ENCODE measurements at places on chromosomes 2 and 18.
A peak's percentile ranks its signal among the peaks of the same experiment; 100 is the strongest.

GRCh38 chr2:12068796-12069538 lies 322.5 kb downstream of the LPIN1 start:
- DNase-seq, result peak; percentile 34

DNA sequence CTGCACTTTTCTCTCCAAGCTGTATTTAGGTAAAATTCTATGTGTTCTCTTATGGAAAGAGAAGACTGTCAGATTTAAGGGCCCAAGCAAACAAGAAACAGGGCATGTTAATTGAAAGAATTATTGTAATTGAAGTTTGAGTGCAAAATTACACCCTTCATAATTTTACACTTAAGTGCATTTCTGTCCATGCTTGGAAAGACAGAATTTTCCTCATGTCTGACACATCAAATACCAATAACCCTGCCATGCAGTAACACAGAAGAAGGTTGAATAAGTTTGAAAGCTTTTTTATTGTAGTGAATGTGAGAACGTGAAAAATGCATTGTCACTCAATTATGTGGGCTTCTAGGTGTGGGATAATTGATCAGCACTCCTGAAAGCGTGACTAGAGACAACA lies 52.9 kb upstream of the PARD3B start:
- no peak for DNase-seq

DNA sequence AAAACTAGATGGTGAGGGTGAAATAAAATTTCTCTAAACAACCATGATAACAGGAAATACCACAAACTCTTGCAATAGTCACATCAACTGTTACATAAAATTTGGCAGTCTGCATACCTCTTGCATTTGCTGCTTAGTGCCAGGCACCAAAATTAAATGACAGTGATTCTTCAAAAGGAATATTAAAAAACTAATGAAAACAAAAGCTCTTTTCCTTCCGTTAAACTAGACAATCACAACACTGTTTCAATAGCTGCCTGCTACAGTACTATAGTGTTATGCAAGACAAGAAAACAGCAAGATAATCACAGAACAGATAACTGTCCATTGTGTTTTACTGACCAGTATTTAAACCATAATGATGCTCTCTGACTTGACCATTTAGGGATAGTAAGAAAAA lies 239.0 kb upstream of the SMAD7 start:
- DNase-seq, result peak; percentile 26

GRCh38 chr2:65746931-65747675 lies 314.7 kb upstream of the SPRED2 start:
- DNase-seq, result peak; percentile 18

GRCh38 chr2:73343992-73344391 lies 41.6 kb upstream of the ALMS1 start:
- DNase-seq, result no peak

GRCh38 chr2:53583583-53583982 lies 184.0 kb upstream of the CHAC2 start:
- DNase-seq, result no peak

GRCh38 chr2:8234757-8235374 lies 447.0 kb upstream of the ID2 start:
- no peak for DNase-seq

DNA sequence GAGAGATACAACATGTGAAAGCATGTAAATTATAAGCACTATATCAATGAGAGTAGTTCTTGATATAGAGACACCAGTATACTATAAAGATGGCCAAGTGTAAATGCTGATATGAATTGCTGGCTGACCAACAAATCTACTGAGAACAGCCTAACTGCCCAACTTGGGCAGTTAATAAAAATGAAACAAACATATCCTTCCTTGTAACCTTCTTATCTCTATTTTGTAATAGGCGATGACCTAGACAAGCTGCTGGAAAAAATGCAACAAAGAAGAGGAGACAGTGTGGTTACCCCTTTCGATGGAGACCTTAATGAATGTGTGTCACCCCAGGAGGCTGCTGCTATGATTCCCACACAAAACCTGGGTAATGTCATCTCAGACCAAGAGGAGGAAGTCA lies 148.7 kb downstream of the ESCO1 start:
- no peak for DNase-seq

DNA sequence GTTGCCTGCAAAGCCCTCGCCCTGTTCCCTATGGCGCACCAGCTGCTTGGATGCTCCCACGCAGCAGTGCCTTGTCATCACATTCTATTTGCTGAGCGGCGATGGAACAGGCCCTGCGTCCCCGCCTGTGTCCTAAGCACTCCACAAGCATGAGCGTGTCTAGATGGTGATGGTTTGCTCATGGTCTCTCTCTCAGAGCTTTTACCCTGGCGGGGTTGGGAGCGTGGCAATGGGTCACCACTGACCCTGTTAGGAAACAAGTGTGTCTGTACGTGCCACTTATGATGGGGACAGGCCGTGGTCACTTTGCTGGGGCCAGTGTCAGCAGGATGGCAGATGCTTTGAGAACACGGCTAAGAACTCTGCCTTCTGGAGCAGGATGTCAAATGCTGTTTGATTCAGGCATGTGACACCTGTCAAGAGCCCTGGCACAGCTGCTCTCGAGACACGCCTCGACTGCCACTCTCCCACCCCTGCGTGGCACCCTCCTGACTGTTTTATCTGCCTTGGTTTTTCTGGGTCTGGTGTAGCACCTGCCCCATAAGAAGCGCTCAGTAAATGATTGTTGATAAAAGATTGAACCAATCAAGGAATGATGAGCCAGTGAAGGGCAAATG lies 44.2 kb downstream of the RRM2 start:
- DNase-seq, result no peak

- no peak for DNase-seq
Observed at GRCh38 chr18:76208678-76209306, 286.2 kb downstream of the ZNF516 start.

GRCh38 chr2:90069290-90069894 lies 1377.9 kb downstream of the RPIA start:
- peak; percentile 17 for DNase-seq

GRCh38 chr2:26179446-26179913 lies 6.6 kb downstream of the GAREM2 start:
- DNase-seq, result no peak

- DNase-seq, result no peak
Observed at GRCh38 chr2:174492963-174493431, 6.2 kb upstream of the GPR155 start.

GRCh38 chr18:51346404-51346803 lies 148.9 kb upstream of the MEX3C start:
- no peak for DNase-seq

DNA sequence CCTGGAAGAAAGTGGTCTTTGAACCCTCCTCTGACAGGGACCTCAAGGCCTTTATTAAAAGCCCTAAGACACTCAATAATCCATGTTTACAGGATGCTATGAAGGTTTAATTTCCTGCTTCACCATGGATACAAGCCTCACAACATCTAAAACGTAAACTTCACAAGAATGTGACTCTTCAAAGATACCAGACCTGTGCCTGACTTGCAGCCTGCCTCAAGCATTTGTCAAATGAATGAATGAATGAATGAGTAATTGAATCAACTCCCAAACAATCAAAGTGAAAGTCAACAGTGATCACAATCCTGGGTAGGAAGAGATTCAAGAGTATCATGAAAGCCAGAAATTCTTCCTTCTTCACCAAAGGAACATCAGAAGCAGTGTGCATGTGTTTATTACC lies 30.4 kb downstream of the KLF7 start:
- DNase-seq, result peak; percentile 44

GRCh38 chr2:205775097-205775877 lies 93.0 kb downstream of the NRP2 start:
- peak; percentile 14 for DNase-seq

DNA sequence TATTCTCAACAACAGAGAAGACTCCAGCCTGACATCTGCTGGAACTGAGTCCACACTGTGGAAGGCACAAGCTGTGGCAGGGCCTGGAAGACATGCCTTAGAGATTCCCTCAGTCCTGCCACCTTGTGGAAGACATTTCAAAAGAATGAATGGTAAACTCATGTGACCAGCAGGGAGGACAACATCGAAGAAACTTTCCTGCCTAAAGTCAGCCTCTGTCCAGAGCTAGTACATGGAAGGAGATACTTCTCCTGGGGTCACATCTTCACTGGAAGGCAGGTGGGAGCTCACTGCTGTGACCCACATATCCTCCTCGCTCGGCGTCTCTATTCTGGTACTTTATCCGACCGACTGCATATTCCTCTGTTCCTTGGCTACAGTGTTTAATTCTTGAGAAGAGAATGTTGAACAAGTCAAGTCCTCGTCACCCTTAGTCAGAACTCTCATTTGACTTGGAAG lies 59.5 kb downstream of the PUM2 start:
- peak; percentile 89 for DNase-seq

DNA sequence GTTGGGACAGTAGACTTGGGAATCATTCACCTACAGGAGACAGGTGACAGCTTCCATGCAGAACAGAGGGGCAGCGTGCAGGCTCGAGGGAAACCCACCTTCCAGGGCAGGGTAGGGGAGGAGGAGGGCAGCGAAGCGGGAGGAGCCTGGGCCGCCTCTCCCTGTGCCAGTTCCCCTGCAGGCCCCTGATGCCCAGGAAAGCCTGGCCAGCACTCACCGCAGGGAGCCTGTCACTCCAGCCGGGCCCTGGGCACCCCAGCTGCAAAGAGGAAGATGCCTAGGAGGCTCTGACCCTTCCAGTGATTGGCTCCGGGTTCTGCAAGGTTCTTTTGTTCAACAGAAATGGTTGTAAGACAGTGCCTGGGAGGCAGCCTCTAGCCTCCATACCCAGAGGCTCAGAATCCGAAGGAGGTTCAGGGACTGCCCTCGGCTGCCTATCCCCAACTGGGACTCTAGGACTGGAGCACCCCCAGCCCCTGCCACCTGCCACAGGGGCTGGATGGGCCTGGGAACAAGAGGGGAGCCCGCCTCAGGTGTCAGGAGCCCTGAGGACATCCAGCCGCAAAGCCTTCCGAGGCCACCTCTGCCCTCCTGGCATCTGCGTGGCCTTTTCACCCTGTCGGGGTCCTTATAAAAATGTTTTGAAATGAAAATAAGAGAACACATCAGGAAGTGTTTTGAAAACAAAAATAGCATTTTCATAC lies 103.2 kb downstream of the PTGR3 start:
- no peak for DNase-seq

DNA sequence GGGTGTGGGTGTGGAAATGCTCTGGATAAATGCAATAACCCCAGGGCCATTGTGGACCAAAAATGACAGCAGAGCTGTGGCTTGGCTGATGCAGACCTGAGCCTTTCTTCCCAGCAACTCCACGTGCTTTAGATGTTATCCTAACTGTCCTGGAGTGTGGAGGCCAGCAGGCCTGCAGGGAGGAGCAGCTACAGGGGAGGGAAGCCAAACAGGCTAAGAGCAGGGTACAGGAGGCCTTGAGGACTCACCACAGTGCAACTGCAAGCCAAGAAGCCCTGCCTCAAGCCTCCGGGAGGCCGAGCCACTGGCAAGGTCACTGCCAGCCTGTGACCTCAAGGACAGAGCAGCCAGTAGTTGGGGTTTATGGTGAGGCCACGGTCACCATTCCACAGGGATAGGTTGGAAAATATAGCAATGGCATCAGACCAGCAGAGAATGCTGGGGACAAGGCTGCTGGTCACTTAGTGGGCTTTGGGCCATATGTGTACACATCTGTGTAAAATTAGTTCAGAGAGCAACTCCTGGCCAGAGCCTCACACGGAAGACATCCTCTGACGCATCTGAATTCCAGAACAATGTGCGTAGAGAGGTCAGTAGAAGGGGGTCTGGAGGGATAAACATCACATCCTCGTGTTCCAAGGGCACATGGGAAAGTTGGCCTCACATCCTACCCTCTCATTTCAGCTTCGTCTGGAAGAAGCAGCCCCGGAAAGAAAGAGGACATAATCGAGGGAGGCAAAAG lies 76.2 kb upstream of the UPP2 start:
- DNase-seq, result peak; percentile 41

- DNase-seq, result no peak
Observed at GRCh38 chr2:63051042-63051794, 588 bp downstream of the OTX1 start.

DNA sequence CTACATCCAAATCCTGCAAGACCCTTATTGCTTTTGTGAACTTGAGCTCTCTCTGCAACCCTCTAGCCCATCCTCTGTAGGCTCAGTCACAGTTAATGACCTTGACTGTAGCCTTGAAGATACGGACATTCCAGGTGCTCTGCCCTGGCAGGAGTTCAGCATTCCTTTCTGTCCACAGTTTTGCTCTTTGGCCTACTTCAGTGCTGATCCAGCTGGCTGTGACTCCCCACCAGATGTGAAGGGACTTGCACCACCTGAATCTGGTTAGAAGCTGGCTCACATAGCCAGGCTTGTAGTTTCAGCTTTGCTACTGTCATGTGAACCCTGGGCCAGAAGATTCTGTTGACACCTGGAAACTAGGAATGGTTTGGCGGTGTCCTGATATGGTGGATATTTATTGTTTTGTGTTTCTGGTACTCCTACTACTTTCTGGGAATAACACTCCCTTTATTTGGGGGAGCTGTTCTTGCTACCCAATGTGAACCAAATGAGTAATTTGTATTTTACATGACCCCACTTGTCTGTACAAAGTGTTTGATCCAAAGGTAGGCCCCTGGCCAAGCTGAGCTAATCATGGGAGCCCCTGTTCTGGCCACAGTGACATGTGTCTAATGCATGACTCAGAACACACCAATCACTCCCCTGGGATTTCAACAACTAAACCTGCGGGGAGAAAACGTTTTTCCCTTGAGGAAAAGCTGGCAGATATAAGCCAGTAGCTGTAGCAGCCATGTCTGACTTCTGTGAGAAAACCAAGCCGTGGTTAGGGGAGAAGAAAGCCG lies 73.4 kb downstream of the CDCA7 start:
- DNase-seq, result peak; percentile 20

Data from fibroblast of skin of back (primary cell).